CD4-positive, alpha-beta T cell (primary cell): ENCODE measurements at places on chromosomes 3 and 15.

- no peak for DNase-seq
- no peaks in the 10 kb centered on the region for H3K4me1 ChIP-seq
- no peak overlapping the region for H3K4me3 ChIP-seq
- no peaks in the 10 kb centered on the region for H3K36me3 ChIP-seq
- H3K27ac ChIP-seq, result no peak overlapping the region
Observed at GRCh38 chr3:38307599-38307998, 25.5 kb downstream of the SLC22A14 start.

- no peaks in the 10 kb centered on the region for H3K36me3 ChIP-seq
- H3K27me3 ChIP-seq, result no peaks in the 10 kb centered on the region
- DNase-seq, result no peak
- H3K4me1 ChIP-seq, result no peaks in the 10 kb centered on the region
Observed at GRCh38 chr3:24137334-24137733, 192.2 kb downstream of the NR1D2 start.

DNA sequence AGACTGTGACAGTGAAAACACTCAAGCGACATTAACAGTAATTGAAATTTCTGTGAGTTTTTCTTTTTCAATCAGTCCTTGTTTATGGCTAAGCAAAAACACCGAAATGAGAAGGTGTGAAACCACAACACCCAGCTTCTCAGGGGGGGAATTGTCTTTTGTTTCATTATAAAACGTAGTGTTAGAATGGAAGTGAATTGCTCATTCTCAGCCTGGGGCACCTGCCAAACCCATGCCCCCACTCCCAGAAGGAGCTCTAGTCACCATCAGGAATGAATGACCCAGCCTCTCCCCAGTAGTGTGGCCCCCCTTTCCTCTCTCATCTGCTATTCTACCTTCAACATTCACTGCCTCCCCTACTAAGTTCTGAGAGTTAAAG lies 185.8 kb upstream of the CFAP20DC start:
- no peak for DNase-seq
- H3K4me3 ChIP-seq, result no peak overlapping the region
- no peaks in the 10 kb centered on the region for H3K27me3 ChIP-seq
- no peak overlapping the region for H3K27ac ChIP-seq
- peaks cover 9% of the 10 kb centered on the region for H3K4me1 ChIP-seq

GRCh38 chr3:194254040-194254439 lies 97.1 kb downstream of the CPN2 start:
- no peak overlapping the region for H3K27ac ChIP-seq
- peaks cover 14% of the 10 kb centered on the region for H3K4me1 ChIP-seq
- H3K27me3 ChIP-seq, result no peaks in the 10 kb centered on the region
- H3K4me3 ChIP-seq, result no peak overlapping the region

DNA sequence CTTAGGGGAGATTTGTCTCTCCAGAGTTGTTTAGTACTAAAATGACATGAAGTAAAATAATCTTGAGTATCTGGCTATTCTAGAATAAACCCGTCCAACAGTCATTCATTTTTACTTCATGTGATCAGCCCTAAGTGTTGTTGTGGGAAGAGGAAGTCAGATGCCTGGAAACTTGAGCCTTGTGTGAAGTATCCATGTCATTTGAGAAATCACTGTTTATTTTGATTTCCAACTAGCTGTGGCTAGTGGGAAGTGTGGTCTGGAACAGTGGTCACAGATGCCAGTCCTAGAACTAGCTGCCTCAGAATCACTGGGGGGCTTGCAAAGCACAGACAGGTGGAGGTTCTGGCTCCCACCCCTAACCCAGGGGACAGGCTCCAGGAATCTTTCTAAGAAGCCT lies 77.7 kb upstream of the LIMD1 start:
- H3K27me3 ChIP-seq, result no peaks in the 10 kb centered on the region
- H3K4me3 ChIP-seq, result no peak overlapping the region
- H3K4me1 ChIP-seq, result no peaks in the 10 kb centered on the region
- DNase-seq, result no peak

DNA sequence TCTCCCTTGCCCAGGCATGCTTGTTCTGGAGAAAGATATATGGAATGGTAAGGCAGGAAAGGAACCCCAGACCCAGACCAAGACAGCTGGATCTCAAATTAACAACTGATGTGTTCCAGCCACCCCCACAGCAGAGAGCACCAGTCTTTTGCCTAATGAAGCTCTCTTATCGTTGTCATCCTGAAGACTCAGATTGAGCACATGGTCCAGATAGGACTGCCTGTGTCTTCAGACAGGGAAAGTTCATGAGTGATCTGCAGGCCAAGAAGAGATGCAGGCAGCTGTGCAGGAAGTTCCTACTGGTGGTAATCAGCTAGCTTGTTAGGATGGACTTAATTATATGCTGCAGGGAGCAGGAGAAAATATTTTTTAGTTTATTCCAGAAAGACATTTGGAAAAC lies 53.3 kb downstream of the PPP2R3A start:
- peaks cover 5% of the 10 kb centered on the region for H3K27me3 ChIP-seq
- no peaks in the 10 kb centered on the region for H3K36me3 ChIP-seq
- H3K4me1 ChIP-seq, result no peaks in the 10 kb centered on the region
- no peak for DNase-seq
- no peak overlapping the region for H3K4me3 ChIP-seq
- H3K27ac ChIP-seq, result no peak overlapping the region

- H3K4me3 ChIP-seq, result no peak overlapping the region
- H3K27ac ChIP-seq, result peak overlapping the region; percentile 24
- peaks cover 58% of the 10 kb centered on the region for H3K4me1 ChIP-seq
- no peak for DNase-seq
- peaks cover 52% of the 10 kb centered on the region for H3K36me3 ChIP-seq
Observed at GRCh38 chr15:85694091-85694490, 100.6 kb downstream of the KLHL25 start.

DNA sequence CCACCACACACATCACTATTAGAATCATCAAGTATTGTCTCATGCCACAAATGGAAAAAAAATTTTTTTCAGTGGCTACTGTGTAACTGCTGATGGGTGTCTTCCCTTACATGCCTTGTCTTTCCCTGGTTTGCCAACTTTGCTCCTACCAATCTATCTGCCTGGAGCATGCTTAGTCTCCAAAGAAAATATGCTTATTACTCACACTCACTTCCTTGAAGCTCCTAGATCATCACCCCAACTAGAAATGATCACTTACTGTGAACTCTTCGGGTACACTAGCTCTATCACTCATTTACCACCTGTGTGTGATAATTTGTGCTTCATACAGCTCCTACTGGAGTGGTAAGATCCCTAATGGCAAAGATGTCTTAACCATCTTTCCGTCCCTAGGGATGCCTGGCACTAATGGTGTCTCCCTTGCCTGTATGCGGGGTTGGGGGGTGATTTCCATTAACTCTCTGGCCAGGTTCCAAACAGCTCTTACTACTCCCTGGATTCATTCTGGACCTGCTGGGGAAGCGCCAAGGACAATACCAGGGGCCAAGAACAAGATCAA lies 799 bp downstream of the VPS33B start:
- no peak for DNase-seq
- peaks cover 17% of the 10 kb centered on the region for H3K36me3 ChIP-seq

- H3K27me3 ChIP-seq, result no peaks in the 10 kb centered on the region
- H3K27ac ChIP-seq, result no peak overlapping the region
- no peak overlapping the region for H3K4me3 ChIP-seq
- DNase-seq, result no peak
- peaks cover 32% of the 10 kb centered on the region for H3K36me3 ChIP-seq
Observed at GRCh38 chr3:125325746-125326145, 49.4 kb downstream of the ZNF148 start.

GRCh38 chr3:21913791-21914190 lies 162.8 kb upstream of the ZNF385D start:
- H3K27me3 ChIP-seq, result no peaks in the 10 kb centered on the region
- H3K4me1 ChIP-seq, result no peaks in the 10 kb centered on the region
- no peaks in the 10 kb centered on the region for H3K36me3 ChIP-seq
- no peak for DNase-seq
- H3K27ac ChIP-seq, result no peak overlapping the region

DNA sequence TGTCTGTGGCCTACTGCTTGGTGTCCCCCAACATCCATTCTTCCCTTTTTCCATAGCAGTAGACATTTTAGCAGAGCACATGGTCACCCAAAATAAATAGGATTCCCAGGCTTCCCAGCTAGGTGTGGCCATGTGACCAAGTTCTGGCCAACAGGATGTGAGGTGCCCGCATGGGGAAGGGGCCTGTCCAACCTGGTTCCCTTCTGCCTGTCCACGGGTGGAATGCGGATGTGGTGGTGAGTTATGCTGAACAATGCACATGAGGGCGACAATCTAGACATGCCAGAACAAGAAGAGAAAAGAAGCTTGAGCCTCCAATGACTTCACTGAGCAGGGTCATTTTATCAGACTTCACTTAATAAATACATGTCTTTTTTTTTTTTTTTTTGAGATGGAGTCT lies 77.6 kb upstream of the DLG1 start:
- no peak overlapping the region for H3K4me3 ChIP-seq
- no peaks in the 10 kb centered on the region for H3K27me3 ChIP-seq
- no peak for DNase-seq
- H3K27ac ChIP-seq, result no peak overlapping the region
- H3K4me1 ChIP-seq, result no peaks in the 10 kb centered on the region

- H3K36me3 ChIP-seq, result no peaks in the 10 kb centered on the region
- H3K4me1 ChIP-seq, result peaks cover 77% of the 10 kb centered on the region
- DNase-seq, result peak; percentile 45
- H3K4me3 ChIP-seq, result no peak overlapping the region
- no peaks in the 10 kb centered on the region for H3K27me3 ChIP-seq
Observed at GRCh38 chr3:56923526-56924224, 121.9 kb upstream of the ARHGEF3 start.

- peaks cover 53% of the 10 kb centered on the region for H3K4me1 ChIP-seq
- no peaks in the 10 kb centered on the region for H3K27me3 ChIP-seq
- no peak overlapping the region for H3K4me3 ChIP-seq
- H3K36me3 ChIP-seq, result no peaks in the 10 kb centered on the region
- DNase-seq, result no peak
- no peak overlapping the region for H3K27ac ChIP-seq
Observed at GRCh38 chr15:70526221-70526973, 237.0 kb downstream of the UACA start.

GRCh38 chr3:111314898-111315297 lies 227.1 kb upstream of the CD96 start:
- H3K4me3 ChIP-seq, result no peak overlapping the region
- no peak overlapping the region for H3K27ac ChIP-seq
- H3K36me3 ChIP-seq, result no peaks in the 10 kb centered on the region

- no peaks in the 10 kb centered on the region for H3K36me3 ChIP-seq
- H3K4me1 ChIP-seq, result peaks cover 13% of the 10 kb centered on the region
- no peak overlapping the region for H3K27ac ChIP-seq
- DNase-seq, result no peak
- H3K27me3 ChIP-seq, result no peaks in the 10 kb centered on the region
Observed at GRCh38 chr3:42066516-42067181, 24.5 kb upstream of the TRAK1 start.

DNA sequence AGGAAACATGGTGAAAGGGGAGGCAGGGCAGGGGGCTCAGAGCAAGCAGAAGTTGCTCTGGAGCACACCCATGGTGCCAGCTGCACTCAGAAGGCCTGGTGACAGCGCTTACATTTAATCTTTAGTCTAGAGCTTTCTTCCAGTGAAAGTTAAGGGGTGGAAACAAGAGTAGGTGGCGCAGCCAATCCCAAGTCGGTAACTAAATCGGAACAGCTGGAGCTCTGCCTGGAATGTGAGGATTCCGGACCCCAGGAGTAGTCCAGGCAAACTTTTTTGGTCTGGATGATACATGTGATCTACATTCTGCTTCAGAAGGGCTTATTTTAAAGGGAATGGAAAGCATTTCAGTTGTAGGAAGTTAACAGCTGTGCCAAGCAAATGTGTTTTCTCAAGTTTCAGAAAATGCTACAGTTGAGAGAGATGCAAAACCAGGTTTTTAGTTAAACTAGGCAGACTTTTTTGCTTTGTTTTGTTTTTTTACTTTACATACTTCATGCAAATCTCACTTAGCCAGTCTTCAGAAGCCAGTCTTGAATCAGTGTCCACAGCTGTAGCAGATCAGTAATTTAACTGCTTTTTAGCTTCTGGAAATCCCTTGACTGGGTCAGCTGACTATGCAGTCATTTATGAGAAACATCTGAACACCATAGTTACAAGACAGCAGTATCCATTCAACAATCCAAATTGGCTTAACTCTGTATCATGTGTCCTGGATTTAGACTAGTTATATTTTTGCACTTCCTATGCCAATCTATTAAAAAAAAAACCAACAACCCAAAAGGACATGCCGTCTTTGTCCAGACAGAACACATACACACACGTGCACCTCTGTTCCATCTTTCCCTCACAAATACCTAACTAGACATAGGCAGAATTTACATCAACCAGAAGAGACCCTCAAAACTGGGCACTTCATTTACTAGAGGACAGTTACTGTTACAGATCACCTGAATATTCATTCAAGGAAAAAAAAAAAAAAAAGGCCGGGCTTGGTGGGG lies 33.2 kb downstream of the ZNF106 start:
- H3K4me3 ChIP-seq, result no peak overlapping the region
- H3K4me1 ChIP-seq, result no peaks in the 10 kb centered on the region
- H3K27me3 ChIP-seq, result no peaks in the 10 kb centered on the region
- H3K36me3 ChIP-seq, result peaks cover 7% of the 10 kb centered on the region
- no peak overlapping the region for H3K27ac ChIP-seq

GRCh38 chr3:146162561-146162960 lies 1.6 kb upstream of the PLOD2 start:
- H3K27ac ChIP-seq, result no peak overlapping the region
- H3K36me3 ChIP-seq, result no peaks in the 10 kb centered on the region

DNA sequence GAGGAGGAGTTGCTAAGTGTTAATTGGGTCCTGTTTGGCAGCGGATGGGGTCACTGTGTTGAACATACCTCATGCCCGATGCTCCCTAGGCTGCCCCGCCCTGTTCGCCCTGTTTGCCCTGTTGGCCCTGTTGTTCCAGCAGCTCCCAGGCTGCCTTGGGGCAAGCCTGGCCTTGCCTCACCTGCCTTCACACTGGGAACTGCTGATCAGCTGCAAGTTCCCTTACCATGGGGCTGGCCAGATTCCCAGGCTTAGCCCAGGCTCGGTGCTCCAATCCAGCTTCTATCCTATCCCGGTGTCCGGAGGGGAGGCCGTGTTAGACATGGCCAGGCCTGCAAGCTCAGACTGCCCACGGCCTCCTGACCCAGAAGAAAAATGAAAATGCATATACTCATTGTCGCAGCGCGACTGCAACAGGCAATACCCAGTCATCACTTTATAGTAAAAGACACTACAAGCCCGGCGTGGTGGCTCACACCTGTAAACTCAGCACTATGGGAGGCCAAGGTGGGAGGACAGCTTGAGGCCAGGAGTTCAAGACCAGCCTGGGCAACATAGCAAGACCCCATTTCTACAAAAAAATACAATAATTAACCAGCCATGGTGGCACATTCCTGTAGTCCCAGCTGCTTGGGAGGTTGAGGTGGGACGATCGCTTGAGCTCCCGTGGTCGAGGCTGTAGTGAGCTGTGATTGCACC lies 42.9 kb upstream of the ZNF710 start:
- H3K27ac ChIP-seq, result no peak overlapping the region
- no peak overlapping the region for H3K4me3 ChIP-seq
- no peaks in the 10 kb centered on the region for H3K4me1 ChIP-seq
- no peaks in the 10 kb centered on the region for H3K36me3 ChIP-seq
- no peaks in the 10 kb centered on the region for H3K27me3 ChIP-seq

DNA sequence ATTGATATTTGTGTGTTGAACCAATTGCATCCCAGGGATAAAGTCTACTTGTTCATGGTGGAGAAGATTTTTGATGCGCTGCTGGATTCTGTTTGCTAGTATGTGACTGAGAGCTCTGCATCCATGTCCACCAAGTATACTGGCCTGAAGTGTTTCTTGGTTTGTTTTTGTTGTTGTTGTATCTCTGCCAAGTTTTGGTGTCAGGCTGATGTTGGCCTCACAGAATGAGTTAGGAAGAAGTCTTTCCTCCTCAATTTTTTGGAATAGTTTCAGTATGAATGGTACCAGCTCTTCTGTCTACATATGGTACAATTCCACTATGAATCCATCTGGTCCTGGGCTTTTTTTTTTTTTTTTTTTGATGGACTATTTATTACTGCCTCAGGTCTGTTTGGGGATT lies 50.9 kb upstream of the OSTN start:
- no peaks in the 10 kb centered on the region for H3K4me1 ChIP-seq
- no peaks in the 10 kb centered on the region for H3K27me3 ChIP-seq
- no peaks in the 10 kb centered on the region for H3K36me3 ChIP-seq
